ENCODE measurements at places on chromosomes 2 and 18.

DNA sequence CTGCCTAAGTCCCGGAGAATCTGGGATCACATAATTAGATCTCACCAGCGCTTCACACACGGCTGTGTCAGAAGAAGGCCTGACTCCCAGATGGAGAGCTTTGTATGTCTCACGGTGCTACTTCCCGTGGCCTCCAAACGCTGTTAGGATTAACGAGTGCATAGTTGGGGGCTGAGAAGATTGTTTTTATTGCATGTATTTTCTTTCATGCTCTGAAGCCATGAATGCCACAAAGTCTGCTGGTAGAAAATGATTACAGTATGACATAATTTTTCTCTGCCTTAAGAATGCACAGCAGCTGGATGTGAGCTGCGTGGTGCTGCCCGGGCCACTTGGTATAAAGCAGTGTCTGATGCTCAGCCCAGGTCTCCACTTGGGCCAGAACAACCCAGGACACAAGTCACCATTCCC, 166.5 kb downstream of the SEPTIN10 start:
- no peak for DNase-seq

GRCh38 chr2:202102425-202103000, 29.5 kb downstream of the KIAA2012 start:
- no peak for DNase-seq

DNA sequence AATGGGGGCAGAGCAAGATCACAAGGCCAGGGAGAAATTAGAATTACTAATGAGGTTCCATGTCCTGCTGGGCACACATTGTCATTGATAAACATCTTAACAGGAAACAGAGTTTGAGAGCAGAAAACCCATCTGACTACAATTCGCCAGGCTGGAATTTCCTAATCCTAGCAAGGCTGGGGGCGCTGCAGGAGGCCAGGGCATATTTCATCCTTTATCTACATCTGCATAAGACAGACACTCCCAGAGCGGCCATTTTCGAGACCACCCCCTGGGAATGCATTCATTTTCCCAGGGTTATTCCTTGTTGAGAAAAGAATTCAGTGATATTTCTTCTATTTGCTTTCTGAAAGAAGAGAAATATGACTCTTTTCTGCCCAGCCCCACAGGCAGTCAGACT, 152.7 kb downstream of the SUCLG1 start:
- DNase-seq, result no peak

- peak; percentile 17 for DNase-seq
Observed at GRCh38 chr2:44680983-44681531, 260.4 kb upstream of the SIX3 start.

DNA sequence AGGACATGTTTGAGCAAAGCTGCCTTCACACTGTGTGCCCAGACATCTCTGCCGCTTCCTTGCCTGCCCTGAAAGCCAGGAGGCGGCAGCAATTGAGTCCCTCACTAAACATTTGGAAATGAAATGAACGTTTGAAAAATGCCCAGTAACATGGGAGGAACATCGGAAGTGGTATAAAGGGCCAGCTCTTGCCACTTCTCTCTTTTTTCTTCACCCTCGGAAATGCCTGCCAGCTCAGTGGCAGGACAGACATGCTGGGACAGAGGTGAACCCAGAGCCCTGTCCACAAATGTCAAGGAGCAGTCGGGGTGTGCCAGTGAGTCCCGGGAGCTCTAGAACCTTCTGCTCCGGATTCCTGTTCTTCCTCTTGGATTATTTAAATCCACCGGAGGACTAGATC, 46.1 kb downstream of the TPGS2 start:
- DNase-seq, result no peak

GRCh38 chr2:127810156-127810618, 784 bp downstream of the WDR33 start:
- no peak for DNase-seq

DNA sequence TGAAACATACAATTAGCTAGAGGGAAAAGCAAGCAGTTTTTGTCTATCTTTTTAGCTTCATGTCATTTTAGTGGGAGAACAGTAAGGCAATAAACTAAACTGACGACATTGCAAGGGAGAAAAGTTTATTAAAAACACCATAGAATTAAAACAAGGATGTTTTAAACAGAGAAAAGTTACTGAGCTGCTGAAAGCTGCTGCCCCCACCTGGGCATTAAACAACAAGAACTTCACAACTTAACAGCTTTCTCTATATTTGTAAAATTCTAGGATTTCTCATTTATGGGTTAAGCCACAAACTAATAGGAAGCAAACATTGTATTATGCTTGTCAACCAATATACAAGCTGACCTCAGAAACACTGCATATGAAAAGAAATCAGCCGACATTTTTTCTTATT, 289.2 kb downstream of the ERBB4 start:
- DNase-seq, result no peak

DNA sequence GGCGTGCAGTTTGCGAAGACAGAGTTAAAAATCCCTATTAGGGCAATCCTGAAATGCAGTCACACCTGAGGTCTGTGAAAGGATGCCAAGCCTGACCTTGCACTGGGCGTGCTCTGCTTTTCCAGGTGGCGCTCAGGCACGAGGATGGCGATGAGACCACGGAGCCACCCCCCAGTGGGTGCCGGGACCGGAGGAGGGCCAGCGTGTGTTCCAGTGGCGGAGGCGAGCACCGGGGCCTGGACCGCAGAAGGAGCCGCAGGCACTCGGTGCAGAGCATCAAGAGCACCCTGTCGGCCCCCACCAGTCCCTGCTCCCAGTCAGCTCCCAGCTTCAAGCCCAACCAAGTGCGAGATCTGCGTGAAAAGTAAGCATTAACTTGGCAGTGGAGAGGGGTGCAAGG, 203.4 kb downstream of the TPGS2 start:
- no peak for DNase-seq

DNA sequence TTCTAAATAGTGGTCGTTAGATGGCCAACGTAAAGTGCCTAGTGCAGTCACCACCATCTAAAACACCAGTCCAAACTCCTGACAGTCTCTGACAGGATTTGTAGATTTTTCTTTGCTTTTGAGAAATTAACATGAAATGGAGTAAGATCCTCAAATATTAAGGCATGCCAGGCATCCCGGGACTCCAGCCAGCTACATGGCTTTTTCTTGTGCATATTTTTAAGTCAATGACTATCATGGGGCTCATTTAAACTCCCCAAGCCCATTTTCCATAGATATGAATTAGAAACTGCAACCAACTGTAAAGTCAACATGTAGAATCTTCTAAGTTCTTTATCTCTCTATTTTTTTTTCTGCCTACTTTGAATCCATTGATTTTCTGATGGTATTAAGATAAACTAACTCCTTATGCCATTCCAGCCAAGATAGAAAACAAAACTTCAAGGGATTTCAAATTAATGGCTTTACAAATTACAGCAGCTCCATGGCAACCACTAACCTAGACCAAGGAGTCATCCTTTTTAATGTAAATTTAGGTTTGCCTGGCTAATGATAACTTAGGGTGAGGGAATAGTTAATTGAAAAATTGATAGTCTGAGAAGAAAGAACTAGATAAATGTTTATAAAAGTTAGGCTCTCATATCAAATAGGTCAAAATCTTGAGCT, 764.1 kb upstream of the NXPH2 start:
- no peak for DNase-seq

- DNase-seq, result no peak
Observed at GRCh38 chr2:145305889-145306288, 786.0 kb upstream of the ZEB2 start.

GRCh38 chr2:167013227-167013626, 124.9 kb downstream of the XIRP2 start:
- no peak for DNase-seq

DNA sequence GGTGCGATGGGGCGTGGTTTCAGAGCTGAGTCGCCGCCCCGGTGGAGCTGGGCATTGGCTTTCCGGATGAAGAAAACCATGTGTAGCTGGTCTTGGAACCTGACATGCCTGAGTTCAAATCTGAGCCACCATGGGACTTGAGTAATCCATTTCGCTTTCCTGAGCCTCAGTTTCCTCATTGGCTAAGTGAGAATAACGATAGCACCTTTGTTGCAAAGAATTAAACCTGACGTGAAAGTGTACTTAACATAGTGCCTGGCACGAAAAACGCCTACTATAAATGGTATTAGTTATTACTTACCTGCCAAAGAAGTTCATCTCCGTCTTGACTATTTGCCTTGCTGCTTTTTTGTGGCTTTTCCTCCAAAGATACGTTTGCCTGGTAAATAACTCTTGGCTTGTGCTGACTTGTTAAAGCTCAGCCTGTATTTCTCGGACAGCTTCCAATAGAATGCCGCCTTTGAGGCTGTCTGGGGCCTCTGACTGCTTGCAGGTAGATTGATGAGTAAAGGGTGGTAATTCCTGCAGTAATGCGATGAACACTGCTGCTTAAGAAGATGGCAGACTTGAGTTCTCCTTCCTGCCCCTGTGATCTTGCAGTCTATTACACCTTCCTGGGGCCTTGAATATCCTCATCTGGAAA, 1.3 kb downstream of the CDCA7 start:
- DNase-seq, result no peak

DNA sequence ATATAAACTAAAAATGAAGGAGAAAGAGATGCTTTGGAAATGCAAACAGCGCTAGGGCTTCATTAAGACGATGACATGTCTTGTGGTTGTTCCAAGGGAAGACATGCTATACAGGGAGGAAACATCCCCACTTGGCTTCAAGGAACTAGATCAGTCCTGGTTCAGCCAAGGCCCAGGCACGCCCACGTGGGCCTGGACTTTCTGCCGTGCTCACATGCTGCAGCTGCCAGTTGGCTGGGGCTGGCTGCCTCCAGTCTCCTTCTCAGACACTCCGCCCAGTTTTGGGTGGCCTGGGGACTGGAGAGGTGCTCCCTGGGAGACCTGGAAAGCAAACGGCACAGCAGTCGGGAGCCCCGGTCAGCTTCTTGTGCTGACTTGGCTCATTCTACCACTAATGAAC, 109.6 kb downstream of the GLI2 start:
- no peak for DNase-seq

DNA sequence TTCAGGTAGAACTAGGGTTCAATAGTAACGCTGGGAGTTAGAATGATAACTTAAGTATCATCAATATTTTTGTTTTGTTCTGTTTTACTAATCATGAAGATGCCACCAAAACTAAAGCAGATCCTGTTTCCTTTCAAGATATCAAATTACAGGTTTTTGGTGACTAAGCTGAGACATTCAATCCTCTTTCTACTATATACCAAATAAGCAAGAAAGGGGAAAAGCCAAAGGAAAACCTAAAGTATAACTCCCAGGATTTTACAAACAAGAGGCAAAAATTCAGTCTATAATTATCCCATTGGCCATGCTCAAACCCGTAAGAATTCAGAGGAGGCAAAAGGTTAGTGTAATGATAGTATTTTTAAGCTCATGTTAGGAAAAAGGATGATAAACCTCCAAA, 175.2 kb upstream of the CCDC150 start:
- no peak for DNase-seq

- no peak for DNase-seq
Observed at GRCh38 chr2:215797676-215798075, 215.7 kb downstream of the MREG start.

- no peak for DNase-seq
Observed at GRCh38 chr2:10395893-10396292, 52.2 kb downstream of the ODC1 start.

- DNase-seq, result peak; percentile 91
Observed at GRCh38 chr2:64646007-64646880, 7.5 kb downstream of the SERTAD2 start.

DNA sequence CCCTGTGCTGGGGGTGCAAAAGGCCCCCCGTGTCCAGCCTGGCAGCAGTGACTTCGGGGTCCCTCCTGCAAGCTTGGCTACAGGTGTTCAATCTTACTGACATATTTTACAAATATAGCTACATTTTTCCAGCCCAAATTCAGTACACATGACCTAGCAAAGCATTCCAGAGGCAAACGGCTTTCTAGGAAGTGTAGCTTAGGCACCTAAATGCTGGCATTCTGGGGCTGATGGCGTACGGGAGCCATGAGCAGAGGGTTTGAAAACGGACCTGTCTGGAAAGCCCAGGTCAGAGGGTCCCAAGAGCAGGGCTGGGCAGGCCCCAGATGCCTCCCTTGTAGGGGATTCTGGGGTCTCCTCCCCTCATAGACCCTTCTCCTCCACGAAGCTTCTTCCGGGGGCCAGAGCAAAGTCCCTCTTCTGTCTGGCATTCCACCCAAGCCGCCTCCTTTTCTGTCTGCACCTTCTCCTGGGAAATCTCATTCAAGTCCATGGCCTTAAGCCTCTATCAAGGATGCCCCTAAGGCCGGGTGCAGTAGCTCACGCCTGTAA, 63.3 kb upstream of the ASAP2 start:
- no peak for DNase-seq

DNA sequence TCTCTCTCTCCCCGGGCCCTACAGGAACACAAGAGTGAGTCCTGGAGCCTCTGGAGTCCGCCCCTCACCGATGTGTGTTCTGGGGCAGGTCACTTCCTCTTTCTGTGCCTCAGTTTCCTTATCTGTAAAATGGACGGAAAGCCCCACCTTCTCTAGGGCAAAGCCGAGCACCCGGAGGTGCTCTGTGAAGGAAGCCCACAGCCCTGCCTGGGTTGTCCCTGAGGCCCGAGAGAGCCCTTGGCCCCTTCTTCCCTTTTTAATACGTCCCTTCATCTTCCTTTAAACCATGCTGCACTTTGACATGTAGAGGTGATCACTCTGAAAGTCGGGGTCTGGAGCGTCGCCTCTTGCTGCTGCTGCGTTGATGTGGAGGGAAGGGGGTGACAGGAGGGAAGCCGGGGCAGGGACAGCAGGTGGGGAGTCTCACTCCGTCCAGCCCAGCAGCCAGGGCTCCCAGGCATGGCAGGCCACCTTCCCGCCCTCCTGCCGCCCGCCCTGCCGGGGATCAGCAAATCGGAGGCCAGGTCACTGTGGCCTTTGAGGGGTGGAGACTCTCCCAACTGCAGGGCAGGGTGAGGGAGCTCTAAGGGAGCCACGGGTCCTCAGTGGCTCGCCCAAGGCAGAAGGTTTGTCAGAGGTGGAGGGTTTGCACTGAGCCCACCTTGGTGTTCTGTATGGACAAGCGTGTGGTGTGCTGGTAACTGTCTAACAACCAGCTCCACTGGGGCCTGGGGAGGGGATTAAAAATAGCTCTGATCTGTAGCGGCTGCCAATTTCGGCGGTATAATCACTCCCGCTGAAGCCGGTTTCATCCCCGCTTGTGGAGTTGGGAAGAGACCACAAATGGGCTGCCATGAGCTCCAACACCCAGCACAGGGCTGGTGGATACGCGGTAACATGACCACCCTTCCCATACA, 135.9 kb upstream of the ID2 start:
- DNase-seq, result no peak

DNA sequence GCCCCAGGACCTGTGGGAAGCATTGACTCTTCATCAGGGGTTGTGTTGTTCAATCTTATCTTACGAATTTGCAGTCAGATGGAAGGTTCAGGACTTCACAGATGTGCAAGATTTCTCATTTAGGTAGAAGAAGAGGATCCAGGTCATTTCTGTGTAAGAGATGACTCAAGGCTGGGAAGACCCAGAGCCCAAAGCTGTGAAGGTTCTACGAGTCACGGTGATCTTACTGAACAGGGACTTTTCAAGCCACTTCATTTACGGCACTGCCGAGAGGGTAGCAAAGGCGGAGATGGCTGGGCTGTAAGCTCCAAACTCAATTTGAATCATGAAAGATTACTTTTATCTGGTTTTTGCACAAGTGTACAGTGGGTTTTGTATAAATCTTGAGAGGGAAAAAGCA, 228.0 kb upstream of the MEX3C start:
- no peak for DNase-seq

- no peak for DNase-seq
Observed at GRCh38 chr2:106991866-106992265, 105.9 kb upstream of the ST6GAL2 start.

- DNase-seq, result no peak
Observed at GRCh38 chr2:59806486-59806885, 747.0 kb downstream of the BCL11A start.

GRCh38 chr2:121887513-121888188, 132.2 kb downstream of the TSN start:
- no peak for DNase-seq

Data from Ammon's horn (tissue), 1 donor.